ENCODE measurements at places on chromosomes 13 and 19.

DNA sequence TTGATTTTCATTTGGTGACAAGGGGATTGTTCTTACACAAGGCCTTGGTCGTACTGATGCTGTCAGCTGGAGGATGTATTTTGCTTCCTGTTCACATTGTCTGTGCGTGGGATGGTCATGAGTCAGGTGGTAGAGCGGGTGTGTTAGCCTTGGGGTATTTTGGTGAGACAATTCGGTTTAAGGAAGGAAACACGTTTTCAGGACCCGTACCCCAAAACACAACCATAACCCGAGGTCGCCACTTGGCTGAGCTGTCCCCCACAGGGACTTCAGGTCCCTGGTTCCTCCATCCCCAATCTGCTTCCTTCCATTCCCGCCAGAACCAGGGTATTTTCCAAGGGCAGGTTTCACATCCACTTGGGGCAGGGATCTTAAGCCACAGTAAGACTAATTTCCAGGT, 15.0 kb downstream of the MYO9B start:
- DNase-seq: no peak

DNA sequence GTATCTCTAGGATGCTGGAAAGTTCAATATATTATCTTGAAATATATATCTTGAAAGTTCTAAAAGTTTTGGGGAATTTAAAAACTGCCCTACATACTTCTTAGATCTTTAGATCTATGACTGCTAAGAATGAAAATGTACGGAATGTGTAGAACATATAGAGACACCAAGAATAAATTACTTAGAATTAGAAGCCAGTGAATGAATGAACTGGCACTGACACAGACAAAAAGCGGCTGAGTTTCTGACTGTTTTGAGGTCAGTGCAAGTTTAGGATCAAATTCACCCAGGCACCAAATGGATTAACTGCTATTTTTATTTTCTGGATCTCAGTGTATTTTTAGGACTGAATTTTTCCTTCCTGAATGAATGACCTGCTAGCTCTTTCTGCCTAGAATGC, 411.2 kb downstream of the KCTD12 start:
- DNase-seq: no peak

DNA sequence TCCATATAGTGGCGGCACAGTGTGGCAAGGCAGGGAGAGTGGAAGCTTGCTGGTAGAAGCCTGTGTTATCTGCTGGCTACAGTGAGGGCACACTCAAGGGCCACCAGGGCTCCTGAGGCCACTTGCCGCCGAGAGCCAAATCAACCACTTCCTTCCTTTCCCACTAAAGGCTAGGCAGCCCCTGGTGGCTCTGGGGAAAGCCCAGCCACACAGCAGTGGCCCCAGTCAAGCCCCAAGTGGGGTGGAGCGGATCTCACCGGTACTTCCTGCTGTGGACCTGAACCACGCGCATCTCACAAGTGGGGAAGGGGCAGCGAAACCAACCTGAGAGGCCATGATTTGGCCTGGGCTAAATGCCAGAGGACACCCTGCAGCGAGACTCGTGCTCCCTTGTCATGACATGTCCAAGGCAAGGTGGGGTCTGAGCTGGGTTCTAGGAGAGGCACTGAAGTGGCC, 21.9 kb upstream of the SLC35E1 start:
- DNase-seq: no peak

- peak; percentile 29 for DNase-seq
These were observed 22.1 kb downstream of the PLEKHF1 start for GRCh38 chr19:29687244-29687896.

DNA sequence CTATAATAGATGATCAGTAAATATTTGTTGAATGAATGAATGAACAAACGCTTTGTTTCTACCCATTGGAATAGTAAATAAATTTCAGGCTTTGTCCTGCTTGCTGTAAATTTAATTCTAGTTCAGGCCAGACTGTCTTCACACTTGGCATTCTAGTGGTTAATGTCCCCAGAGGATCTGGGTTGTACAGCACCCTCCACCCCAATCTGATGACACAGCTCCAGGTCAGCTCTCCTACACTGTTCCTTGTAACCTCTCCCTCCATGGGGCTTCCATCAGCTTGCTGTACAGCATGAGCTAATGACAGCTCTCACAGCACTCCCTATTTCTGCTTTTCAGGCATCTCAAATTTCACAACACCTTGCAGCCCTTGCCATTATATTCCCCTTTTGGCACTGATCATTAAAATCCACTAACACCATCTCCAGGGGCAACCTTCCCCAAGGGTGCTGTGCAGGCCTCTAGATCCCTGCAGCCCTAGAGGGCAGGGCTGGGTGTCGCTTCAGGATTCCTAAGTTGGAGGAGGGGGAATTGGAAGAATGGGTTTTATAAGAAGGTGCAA, 12.7 kb upstream of the KL start:
- DNase-seq: no peak

- DNase-seq: no peak
These were observed 11.7 kb upstream of the PROZ start for GRCh38 chr13:113146750-113147149.

GRCh38 chr19:58561373-58562121, 3.1 kb upstream of the UBE2M start:
- DNase-seq: no peak

GRCh38 chr19:49125025-49125731, 5.8 kb downstream of the PPFIA3 start:
- no peak for DNase-seq

DNA sequence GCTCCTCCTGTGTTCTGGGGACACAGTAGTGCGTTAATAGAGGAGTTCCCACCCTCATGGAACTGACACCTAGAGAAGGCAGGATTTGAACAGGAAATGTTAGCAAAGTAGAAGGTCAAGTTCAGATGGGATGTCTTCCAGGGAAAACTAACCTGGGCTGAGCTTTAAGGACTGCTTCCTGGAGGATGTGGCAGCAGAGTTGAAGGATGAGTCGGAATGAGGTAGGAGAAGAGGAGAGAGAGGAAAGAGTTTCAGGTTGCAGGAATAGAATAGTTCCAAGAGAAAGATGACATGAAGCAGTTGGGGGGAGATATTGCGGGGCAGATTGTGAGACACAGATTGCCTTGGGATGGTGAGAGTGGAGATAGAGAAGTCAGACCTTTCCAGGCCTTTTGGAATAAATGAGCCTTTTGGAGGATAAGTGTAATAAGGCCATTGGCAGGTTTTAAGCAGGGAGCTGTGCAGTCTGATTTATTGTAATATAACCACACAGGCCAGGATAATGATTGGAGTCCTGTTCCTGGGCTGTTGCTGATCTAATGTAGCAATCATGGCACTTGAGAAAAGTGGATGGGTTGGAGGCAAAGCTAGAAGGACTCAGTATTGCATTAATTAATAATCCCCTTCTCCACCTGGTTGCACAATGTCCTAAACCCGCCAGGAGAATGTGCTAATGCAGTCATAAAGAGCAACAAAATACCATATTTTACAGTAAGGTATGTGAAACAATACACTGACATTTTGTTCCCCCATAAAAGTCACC, 205.4 kb downstream of the SHISA2 start:
- DNase-seq: no peak

- DNase-seq: no peak
These were observed 9.9 kb upstream of the FBXW9 start for GRCh38 chr19:12706332-12706718.

DNA sequence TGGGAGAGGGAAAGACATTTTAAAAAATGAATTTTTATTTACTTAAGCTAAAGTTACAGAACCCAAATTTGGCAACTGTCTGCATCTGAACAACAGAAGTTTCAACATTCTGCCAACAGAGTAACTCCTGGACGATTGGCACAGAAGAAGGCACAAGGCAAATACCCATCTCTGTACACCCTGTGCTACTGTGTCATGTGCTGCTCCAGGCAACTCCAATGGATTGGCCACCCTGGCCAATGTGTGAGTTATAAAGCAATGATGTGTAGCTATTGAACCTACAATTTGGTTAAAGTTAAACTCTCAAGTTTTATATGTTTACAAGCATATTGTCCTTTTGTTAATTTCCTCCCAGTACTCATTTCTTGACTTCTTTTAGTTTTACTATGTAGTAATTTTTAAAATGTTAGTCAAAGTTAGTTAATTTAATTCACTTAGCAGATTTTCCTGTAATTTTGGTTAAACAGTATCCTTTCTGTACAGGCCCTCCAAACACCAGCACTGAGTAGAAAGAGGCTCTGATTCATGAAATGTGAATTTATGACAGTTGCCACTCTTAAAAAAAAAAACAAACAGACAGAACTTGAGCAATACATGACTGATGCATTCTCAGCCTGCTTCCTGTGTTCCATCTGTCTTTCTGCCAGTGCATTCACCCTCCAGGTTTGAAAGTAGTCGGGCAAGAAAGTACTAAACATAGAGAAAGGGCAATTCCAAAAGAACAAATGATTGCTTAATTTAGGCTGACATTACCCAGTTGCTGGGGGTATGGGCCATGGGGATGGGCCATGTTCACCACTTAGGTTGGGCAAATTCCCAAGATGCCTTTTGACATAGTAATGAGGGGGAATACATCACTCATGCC, 5.9 kb downstream of the STARD13 start:
- peak; percentile 91 for DNase-seq

GRCh38 chr19:703329-703650, 5.4 kb upstream of the PALM start:
- no peak for DNase-seq

DNA sequence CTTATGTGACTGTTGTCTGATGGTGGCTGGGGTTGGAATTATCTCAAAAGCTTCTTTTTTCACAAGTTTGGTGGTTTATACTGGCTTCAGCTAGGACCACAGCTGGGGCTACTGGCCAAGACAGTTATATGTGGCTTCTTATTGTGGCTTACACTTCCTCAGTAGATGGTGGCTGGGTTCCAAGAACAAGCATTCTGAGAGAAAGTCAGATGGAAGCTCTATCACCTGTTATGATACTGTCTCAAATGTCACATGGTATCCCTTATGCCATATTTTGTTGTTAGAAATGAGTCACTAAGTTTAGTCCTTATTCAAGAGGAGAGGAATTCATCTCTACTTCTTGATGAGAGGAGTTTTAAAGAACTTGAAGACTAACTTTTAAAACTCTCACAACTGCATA, 41.6 kb downstream of the NDFIP2 start:
- no peak for DNase-seq

DNA sequence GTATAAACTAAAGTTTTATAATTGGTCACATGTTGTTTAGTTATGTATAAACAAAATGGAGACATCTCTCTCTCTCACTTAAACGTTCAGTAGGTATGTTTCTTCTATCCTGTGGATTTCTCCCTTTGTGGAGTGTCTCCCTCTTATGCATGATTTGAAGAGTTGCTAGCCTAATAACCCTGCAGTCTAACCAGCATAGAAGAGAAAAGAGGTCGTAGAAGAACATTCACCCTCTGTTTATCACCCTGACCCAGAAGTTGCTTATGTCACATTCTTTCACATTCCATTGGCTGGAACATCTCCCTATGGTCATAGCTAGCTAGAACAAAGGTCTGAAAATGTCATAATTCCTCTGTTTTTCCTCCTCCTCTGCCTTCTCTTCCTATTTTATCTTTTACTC, 176.8 kb upstream of the PCDH20 start:
- DNase-seq: no peak

DNA sequence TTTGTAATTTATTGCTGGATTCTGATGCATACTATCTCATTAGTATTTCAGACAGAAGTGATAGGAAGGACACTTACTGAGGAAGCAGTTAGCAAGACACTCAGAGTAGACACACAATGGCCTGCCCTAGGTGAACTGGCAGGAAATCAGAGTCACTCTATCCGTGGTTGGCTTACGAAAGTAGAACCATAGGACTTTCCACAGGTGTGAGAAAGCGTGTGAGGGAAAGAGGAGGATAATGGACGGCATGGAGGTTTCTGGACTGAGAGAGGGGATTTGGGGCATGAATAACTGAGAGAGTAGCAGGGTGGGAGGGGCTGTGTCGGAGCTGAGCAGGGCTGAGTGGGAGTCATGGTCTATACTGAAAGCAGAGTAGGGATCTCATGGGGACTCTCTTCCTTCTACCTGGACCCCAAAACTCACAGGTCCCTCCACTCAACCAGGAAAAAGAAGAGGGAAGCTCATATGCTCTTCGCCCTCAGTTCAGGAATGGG, 18.7 kb upstream of the EID2 start:
- DNase-seq: no peak

DNA sequence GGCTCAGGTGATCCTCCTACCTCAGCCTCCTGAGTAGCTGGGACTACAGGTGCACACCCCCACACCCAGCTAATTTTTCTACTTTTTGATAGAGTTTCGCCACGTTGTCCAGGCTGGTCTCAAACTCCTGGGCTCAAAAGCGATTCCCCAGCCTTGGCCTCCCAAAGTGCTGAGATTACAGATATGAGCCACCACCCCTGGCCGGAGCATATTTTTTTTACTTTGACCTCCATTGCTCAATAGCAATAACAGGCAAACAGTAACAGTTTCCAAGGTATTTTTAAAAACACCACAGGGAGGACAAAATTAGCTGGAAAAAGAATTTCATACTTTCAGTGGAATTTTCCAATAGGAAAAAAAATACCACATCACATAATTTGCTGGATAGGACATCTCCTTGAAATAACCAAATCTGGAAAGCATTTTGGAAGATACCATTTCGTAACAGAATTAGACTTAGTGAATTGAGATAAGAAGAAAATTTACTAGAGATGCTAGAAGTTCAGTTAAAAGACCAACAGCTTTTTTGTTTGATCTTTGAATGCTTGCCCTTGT, 5.2 kb downstream of the DUXA start:
- no peak for DNase-seq

DNA sequence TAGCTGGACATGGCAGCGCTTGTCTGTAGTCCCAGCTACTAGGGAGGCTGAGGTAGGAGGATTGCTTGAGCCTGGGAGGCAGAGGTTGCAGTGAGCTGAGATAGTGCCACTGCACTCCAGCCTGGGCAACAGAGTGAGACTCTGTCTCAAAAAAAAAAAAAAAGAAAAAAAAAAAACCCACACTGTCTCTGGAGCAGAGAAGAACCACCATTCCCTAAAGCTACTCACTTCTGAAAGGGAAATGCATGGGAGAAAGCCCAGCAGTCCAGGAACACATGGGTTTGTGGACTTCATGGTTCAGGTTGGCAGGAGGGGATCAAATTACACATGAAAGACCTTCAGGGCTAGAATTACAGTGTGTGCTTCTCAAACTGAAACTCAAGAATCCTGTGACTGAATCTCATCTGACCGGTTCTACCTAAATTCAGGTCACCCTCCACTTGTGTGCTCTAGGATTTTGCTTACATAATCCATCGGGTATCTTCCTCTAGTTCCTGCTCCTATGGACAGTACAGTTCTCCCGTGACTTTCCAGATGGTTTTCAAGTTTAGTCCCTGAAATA, 30.2 kb upstream of the CPB2 start:
- no peak for DNase-seq

GRCh38 chr19:22623841-22624221, 10.3 kb upstream of the ZNF492 start:
- DNase-seq: no peak

GRCh38 chr13:106529415-106530170, 5.9 kb downstream of the EFNB2 start:
- no peak for DNase-seq

GRCh38 chr13:81714513-81714912, 1373.6 kb upstream of the SPRY2 start:
- no peak for DNase-seq

All from ACHN (cell line).